ENCODE measurements at places on chromosomes 11 and 22.

- no peak for DNase-seq
These were observed 563.0 kb downstream of the SOX6 start for GRCh38 chr11:15793043-15793996.

DNA sequence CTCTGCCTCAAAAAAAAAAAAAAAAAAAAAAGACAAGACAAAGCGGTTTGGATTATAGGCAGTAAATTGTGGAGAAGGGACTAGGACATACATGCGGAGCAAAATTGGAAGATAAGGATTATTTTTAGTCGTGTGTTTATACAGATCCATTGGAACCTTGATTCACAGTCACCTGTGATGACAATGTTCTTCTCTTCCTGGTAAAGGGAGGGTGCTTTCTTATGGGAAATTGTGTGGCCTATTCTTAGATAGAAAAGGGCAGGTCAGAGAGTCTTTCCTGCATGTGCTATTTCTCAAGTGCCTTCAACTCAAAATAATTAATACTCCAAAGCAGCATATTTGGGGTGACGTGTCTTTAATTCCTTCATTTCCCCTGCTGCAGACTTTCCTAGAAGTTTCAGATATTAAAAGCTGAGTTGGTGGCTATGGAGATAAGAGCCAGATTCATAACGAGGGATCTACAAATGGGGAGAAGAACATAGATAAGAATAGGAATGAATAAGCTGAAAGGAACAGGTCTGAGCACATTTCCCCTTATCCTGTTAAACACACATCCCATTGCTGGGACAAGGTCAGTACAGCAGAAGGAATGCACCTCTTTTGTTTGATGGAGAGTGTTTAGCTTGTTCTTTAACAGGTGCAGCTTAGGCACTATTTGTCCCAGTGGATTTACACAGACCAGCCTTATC is 22.5 kb downstream of the GSTT2B start:
- no peak for DNase-seq

- DNase-seq: no peak
These were observed 88.1 kb upstream of the CCDC90B start for GRCh38 chr11:83374311-83374710.

- no peak for DNase-seq
These were observed 1.5 kb downstream of the WNT7B start for GRCh38 chr22:45975164-45976161.

GRCh38 chr11:91742155-91742554 is 482.5 kb upstream of the FAT3 start:
- no peak for DNase-seq

GRCh38 chr22:24761888-24762675 is 12.4 kb downstream of the PIWIL3 start:
- no peak for DNase-seq

DNA sequence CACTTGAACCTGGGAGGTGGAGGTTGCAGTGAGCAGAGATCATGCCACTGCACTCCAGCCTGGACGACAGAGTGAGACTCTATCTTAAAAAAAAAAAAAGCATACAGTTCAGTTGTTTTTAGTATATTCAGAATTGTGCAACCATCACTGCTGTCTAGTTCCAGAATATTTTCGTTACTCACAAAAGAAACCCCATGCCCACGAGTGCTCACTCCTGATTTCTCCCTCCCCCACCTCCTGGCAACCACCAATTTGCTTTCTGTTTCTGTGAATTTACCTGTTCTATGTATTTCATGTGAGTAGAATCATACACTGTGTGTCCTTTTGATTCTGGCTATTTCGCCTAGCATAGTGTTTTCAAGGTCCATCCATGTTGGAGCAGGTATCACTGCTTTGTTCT is 24.8 kb downstream of the PTPRJ start:
- DNase-seq: no peak

- no peak for DNase-seq
These were observed 9.8 kb downstream of the C11orf24 start for GRCh38 chr11:68261749-68262543.

DNA sequence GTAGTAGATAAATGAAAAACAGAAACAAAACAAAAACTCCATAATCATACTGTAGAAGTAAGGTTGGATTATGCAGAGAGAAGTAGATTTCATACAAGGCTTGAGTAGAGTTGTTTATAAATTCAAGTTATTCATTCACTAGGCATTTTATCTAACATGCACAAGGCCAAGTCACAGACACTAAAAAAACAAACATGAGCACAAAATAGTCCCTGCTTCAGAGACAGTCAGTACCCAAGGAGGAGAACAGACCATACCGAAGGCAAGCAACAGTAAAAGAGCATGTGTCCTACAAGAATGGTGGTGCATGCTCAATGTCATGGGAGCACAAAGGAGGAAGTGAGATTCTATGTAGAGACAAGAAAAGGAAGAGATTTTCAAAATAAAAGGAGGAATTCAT is 796.5 kb upstream of the LRRC4C start:
- no peak for DNase-seq

DNA sequence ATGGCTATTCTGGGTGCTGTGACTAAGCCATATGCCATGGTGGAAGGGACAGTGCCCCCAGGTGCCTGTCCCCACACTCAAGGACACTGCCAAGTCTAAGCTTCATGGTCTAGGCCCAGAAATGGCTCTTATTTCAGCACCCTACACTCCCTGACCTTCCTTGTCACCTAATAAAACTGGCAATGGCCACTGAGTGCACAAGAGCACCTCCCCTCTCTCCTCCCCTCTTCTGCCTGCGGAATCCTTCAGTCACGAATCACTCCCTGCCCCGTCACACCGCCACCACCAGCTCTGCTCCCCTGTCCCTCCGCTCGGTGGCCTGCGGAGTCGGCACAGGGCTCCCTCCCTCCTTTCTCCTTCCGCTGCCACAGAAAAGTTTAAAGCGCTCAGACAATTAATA is 19.0 kb upstream of the LMO1 start:
- DNase-seq: no peak

GRCh38 chr11:126212089-126212660 is 593 bp downstream of the FAM118B start:
- no peak for DNase-seq

- no peak for DNase-seq
These were observed 49.4 kb downstream of the CLMP start for GRCh38 chr11:123145661-123146060.

DNA sequence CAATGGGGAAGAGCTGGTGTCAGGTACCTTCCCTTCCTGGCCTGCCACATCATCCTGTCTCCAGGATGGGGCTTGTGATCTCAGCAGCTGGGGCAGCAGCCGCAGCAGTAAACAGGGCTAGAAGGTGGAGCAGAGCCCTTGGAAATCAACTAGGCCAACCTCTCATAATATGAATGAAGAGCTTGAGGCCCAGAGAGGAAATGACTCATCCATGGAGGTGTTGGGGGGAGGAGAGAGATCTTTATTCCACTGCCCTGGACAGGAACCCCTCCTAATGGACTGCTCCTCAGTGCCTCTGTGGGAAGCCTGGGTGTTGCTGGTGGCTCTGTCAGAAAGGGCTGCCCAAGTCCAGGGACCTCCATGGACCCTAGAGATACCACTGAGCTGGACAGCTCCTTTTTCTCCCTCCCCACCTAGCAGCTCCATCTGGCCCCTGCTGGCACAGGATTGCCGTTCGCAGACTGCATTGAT is 111.8 kb downstream of the OSBP2 start:
- DNase-seq: no peak

DNA sequence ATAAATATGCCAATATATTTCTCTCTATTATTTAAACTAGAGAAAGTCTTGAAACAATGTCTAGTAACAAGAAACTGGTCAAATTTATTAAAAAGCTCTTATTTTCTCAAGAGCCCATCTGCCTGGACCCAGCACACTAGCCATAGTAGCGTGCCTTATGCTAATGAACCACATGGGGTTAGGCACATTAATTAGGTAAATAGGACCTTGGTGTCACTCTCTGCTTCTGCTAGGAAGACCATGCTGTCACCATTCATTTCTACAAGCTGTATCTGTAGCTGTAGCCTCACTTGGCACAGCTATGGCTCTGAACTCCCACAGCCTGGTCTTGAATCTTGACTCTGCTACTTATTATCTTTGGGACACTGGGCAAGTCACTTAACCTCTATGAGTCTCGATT is 390.5 kb downstream of the NELL1 start:
- no peak for DNase-seq

- no peak for DNase-seq
These were observed 205.8 kb upstream of the TBCEL start for GRCh38 chr11:120818097-120818496.

- DNase-seq: no peak
These were observed 17.6 kb upstream of the SLC35F2 start for GRCh38 chr11:107876141-107876540.

- peak; percentile 89 for DNase-seq
These were observed at the start of the genes NUDT22 and TRPT1 for GRCh38 chr11:64225608-64226506. NUDT22 (plus strand) TSS chr11:64226274; CDS start chr11:64226653, 379 bp downstream. TRPT1 (minus strand) TSS chr11:64226186; CDS start chr11:64225860, 326 bp downstream.

DNA sequence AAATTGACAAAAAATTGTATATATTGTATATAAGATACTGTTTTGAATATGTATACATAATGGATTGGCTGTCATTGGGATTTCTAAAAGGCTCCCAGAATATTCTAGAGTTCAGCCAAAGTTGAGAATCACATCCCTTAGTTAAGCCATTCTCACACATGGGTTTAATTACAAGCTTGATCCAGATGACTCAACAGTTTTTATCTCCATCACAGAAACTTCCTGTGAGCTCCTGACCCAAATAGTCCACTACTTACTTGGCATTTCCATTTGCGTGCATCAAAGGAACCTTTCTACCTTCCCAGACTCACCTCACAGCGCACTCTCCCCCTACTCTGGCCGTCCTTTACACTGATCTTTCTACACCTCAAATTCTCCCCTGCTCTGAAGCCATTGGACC is 184.8 kb upstream of the ARHGAP20 start:
- DNase-seq: no peak

GRCh38 chr11:102966011-102966410 is 10.5 kb upstream of the MMP13 start:
- DNase-seq: no peak
